ENCODE measurements at places on chromosomes 11 and 22.

- DNase-seq = no peak
Measured at GRCh38 chr11:69669486-69669885, 5.7 kb downstream of the LTO1 start.

GRCh38 chr11:112408517-112408916 lies 147.9 kb upstream of the PLET1 start:
- no peak for DNase-seq

GRCh38 chr11:69312453-69313404 lies 18.8 kb downstream of the MYEOV start:
- DNase-seq = no peak

- DNase-seq = no peak
Measured at GRCh38 chr11:96221244-96222070, 121.5 kb downstream of the MAML2 start.

- DNase-seq = no peak
Measured at GRCh38 chr22:44628835-44629234, 73.2 kb upstream of the PRR5 start.

DNA sequence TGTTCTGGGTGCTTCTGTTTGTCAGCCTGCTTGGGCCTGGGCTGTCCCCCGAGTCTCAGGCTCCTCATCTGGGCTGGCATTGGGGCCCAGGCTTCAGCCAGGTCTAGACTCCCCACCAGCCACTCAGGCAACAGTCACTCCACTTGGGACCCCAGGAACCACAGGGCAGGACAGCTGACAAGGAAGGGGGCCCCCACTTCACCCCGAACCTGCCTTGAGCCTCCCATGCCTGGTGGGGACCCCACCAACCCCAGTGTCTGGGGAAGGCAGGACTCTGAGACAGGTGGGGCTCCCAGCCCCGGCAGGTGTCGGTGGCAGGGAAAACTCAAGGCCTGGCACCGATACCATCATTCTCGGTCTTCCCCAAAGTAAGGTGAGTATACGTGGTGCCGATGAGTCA lies 11.7 kb upstream of the LTO1 start:
- no peak for DNase-seq

DNA sequence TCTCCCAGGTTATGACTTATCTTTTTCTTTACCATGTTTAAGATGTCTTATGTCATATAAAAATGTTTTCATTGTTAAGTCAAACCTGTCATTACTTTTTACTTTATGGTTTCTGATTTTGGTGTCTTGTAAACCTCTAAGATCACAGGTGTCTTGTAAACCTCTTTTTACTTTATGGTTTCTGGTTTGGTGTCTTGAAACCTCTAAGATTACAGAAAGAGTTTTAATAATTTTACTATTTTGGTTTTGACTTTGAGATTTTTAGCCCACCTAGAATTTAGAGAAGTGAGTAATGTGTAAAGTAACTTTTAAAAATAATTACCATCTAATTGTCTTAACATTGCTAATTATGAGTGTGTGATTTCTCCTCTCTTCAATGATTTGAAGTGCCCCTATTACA lies 2.6 kb downstream of the CSF2RB start:
- DNase-seq = no peak

DNA sequence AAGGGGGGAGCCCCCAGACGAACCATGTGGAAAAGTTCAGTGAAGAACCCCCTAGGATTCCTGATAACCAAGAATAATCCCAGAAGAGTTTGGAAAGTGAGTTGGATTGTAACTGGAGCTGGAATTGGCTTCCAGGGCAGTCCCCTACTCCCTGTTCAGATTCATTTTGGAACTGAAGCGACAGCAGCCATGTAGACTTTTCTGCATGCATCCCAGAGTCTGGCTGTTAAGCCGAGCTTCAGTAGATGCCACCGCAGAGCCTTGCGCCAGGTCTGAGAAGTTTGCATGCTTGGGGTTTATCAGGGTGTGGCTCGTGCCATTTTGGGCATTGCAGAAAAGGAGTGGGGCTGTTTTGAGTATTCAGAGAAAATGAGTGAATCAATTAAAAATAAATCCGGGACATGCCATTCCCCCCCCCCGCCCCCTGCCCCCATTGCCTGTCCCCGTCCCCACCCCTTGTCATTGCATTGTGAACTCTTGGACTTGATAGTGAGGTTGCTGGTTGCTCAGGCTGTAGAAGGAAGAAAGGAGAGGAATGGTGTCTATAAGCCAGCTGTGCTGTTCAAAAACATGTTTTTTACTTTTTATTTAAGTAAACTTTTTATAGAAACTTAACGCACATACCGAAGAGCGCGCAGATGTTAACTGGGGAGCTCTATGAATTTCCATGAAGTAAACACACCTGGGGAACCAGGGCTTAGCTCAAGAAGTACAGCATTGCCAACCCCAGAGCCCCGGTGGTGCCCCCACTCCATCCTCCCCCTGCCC lies 71.2 kb downstream of the LDLRAD3 start:
- DNase-seq = no peak

DNA sequence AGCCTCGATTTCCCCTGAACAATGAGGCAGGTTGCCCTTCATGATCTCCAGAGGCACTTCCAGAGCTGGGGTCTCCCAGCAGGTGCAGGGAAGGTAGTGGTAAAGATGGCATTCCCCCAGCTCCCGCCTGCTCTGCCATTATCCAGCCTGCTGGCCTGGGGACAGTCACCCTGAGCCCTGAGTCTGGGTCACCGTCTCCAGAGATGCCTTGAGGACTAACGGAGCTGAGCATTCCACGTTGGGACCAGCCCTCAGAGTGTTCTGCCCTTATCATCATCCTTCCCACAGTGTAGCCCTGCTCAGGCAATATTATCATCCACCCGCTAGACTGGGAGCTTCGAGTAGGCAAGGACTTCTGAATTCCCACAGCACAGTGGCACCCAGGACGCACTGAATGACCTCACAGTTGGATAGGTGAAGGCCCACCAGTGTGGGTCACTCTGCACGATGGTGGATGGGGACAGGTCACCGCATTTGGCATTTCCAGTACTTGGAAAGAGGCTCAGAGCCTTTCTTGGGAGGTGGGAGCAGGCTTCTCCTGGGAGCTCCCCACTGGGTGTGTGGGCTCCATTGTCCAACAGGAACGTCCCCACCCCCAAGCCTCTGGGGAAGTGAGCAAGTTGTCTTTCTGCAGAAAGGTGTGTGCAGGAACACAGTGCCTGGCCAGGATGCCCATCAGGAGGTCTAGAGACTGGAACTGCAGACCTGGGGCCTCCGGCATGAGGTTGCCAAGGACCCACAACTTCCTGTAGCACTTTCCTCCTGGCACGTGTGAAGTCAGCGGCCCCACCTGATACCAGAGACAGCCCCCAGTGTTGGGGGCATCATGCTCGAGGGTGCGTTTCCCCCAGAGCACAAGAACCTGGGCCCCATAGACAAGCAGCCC lies 51.4 kb upstream of the WNT7B start:
- no peak for DNase-seq

DNA sequence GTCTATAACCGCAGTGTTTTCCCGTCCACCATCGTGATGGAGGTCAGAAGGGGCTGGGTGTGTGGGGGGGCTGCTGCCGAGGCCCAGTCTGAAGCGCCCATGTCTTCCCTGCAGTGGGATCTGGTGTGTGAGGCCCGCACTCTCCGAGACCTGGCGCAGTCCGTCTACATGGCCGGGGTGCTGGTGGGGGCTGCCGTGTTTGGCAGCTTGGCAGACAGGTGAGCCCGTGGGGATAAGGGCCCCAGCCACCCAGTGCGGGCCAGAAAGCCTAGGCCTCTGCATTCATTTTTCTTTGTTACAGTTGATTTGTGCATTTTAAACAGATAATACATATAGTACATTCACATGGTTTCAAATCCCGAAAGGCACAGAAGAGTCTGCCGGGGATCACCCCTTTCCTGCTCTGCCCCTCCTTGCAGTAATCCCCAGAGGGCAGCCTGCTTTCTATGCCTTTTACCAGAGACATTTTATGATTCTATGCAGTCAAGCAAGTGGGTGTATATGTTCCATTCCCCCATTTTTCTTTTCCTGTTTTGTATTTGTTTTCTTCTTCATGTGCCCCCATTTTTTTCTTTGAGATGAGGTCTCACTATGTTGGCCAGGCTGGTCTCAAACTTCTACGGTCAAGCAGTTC lies 32.6 kb downstream of the CAPN1 start:
- DNase-seq = no peak

- peak; percentile 47 for DNase-seq
Measured at GRCh38 chr22:46355369-46355995, 20.0 kb downstream of the TRMU start.

GRCh38 chr22:50271519-50271970 lies 1.4 kb upstream of the MAPK11 start:
- DNase-seq = peak; percentile 52

DNA sequence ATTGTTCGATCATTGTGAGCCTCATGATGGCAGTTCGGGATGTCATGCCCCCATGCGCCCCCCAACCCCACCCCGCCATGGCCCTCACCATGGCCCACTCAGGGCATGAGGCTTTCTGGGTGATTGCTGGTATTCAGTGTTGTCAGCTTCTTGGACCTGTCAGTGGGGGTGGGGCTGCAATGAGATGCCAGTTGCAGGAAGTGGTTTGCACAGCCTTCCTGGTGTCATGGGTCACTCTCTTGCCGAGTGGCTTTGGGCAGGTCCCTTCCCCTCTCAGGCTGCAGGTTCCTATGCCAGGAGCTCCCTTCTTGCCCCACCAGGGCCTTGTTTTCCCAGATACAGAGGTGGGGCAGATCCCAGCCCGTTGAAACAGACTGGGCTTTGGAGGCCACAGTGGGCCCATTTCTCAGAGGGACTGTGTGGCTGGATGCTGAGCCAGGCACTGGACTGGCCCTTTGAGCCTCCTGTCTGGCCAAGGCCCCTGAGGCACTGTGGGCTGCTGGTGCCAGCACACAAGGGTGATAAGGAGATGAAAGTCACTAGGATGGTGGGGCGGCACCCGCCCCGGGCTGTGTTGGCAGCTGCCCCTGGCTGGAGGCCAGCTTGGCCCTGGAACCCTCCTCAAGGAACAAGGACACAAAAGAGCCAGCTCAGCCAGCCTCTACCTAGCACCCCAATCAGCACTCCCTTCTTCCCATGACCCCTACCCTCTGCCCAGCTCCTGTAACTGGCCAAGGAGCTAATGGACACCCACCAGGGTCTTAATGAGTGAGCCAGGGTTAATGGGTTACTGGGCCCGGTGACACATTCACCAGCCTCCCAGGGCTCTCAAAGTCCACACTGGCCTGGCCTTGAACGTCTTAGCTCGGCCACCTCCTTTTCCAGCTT lies 1.5 kb upstream of the GGT1 start:
- DNase-seq = no peak

- DNase-seq = no peak
Measured at GRCh38 chr11:16380941-16381568, 24.7 kb upstream of the SOX6 start.

GRCh38 chr11:33376331-33377310 lies 119.4 kb downstream of the HIPK3 start:
- DNase-seq = no peak

GRCh38 chr22:17707526-17707925 lies 66.7 kb downstream of the BID start:
- DNase-seq = no peak

GRCh38 chr22:43889860-43890253 lies 2.0 kb downstream of the PNPLA5 start:
- DNase-seq = no peak

GRCh38 chr11:43874738-43875137 lies 5.9 kb upstream of the ALKBH3 start:
- DNase-seq = no peak

- no peak for DNase-seq
Measured at GRCh38 chr11:120914601-120915000, 109.3 kb upstream of the TBCEL start.

- no peak for DNase-seq
Measured at GRCh38 chr11:113265362-113265761, 49.0 kb upstream of the TTC12 start.

- DNase-seq = no peak
Measured at GRCh38 chr22:34904486-34904885, 161.5 kb upstream of the ISX start.

GRCh38 chr11:129458756-129459535 lies 83.3 kb downstream of the BARX2 start:
- DNase-seq = no peak

GRCh38 chr11:112222303-112222702 lies 3.9 kb upstream of the PTS start:
- DNase-seq = no peak

DNA sequence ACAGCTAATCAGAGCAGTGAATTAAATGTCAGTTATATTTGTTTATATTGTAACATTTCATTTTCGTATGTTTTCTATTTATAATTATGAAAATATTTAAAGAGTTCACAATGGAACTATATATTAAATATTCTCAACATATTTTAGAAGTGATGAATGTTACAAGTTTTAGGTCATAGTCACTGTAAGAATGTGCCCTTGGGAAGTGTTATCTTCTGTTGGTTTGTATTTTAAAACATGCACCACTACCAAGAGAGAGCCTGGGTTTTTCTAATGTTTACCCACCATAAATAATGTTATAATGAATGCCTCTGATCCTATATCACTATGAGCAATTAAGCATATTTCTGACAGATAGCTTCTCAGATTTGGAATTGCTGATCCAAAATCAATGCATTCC lies 171.0 kb downstream of the BCR start:
- DNase-seq = no peak

GRCh38 chr11:1006762-1007161 lies 29.8 kb downstream of the MUC6 start:
- DNase-seq = no peak

GRCh38 chr11:124954590-124954955 lies 571 bp downstream of the CCDC15 start:
- DNase-seq = no peak

- no peak for DNase-seq
Measured at GRCh38 chr22:46652081-46652846, 32.1 kb downstream of the GRAMD4 start.

DNA sequence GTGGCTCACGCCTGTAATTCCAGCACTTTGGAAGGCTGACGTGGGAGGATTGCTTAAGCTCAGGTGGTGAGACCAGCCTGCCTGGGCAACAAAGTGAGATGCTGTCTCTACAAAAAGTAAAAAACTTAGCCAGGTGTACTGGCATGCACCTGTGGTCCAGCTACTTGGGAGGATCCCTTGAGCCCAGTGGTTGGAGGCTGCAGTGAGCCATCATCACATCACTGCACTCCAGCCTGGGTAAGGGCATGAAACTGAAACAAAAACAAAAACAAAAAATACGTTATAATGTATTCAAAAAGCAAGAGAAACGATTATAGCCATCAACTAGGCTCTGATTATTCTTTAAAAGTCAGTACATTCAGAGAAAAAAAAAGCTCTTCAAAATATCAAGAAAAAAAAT lies 62.5 kb downstream of the TCF20 start:
- DNase-seq = no peak

DNA sequence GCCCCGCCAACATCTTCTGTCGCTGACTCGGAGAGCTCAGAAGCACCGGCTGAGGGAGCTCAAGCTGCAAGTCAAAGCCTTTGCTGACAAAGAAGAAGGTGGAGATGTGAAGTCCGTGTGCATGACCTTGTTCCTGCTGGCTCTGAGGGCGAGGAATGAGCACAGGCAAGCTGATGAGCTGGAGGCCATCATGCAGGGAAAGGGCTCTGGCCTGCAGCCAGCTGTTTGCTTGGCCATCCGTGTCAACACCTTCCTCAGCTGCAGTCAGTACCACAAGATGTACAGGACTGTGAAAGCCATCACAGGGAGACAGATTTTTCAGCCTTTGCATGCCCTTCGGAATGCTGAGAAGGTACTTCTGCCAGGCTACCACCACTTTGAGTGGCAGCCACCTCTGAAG lies 6.7 kb downstream of the RAG1 start:
- no peak for DNase-seq

GRCh38 chr22:24247564-24248344 lies 2.9 kb upstream of the GGT5 start:
- DNase-seq = peak; percentile 25

All from stimulated activated CD4-positive, alpha-beta T cell treated with anti-CD3 and anti-CD28 coated beads, Interleukin-15, amount 100 ng/mL, for 1 hour (primary cell).